ENCODE measurements at places on chromosomes 7 and 10. TPM values are rescaled to one million over a fixed set of nuclear protein-coding genes. Genes with fewer than 3 reads are reported as not detected.

GRCh38 chr7:17946591-17946990 is 6.3 kb upstream of the SNX13 start:
- H3K4me1 ChIP-seq: no peaks in the 10 kb centered on the region
- H3K27ac ChIP-seq: no peak overlapping the region
- H3K27me3 ChIP-seq: no peaks in the 10 kb centered on the region
- H3K36me3 ChIP-seq: no peaks in the 10 kb centered on the region
- no peak overlapping the region for H3K4me3 ChIP-seq

- H3K27me3 ChIP-seq: no peaks in the 10 kb centered on the region
- H3K27ac ChIP-seq: no peak overlapping the region
- DNase-seq: no peak
- H3K4me3 ChIP-seq: no peak overlapping the region
These were observed 42.6 kb downstream of the RSBN1L start for GRCh38 chr7:77738871-77739270.

DNA sequence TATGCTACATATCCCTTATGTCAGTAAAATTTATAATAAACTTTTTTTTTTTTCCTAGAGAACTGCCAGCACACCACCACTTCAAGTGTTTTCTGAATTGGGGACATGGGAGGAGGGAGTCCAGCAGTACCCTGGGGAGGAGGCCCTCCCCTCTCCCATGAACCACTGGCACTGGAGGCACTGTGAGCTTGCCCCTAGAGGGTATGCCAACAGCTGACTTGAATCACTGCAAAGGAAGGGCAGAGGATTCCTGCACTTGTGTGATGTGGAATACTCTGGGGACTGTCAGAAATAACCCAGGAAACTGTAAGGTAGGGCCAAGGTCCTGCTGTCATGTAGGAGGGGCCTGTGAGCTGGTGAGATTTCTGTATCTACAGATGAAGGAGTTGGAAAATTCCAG is 8.5 kb upstream of the ARMS2 start:
- no peak for DNase-seq
- H3K27me3 ChIP-seq: no peaks in the 10 kb centered on the region
- no peak overlapping the region for H3K4me3 ChIP-seq
- no peaks in the 10 kb centered on the region for H3K4me1 ChIP-seq
- no peaks in the 10 kb centered on the region for H3K36me3 ChIP-seq
- no peak overlapping the region for H3K27ac ChIP-seq

DNA sequence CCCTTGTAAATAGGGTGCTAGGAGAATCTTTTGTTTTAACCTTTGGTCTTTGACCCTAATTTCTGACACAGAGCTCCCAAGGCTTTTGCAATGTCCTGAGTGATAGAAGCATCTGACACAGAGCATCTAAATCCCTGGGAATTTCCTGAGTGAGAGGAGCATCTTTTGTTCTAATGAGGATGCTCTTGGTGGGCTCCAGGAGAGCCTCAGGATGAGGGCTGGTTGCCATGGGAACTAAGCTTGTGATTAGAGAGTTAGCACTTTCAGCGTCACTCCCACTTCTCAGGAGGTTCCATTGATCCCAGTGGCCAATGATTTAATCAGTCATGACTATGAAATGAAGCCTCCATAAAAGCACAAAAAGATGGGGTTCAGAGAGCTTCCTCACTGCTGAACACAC is 264.8 kb downstream of the KIF20B start:
- H3K36me3 ChIP-seq: no peaks in the 10 kb centered on the region
- no peak overlapping the region for H3K4me3 ChIP-seq
- no peak overlapping the region for H3K27ac ChIP-seq
- H3K27me3 ChIP-seq: no peaks in the 10 kb centered on the region
- DNase-seq: no peak

DNA sequence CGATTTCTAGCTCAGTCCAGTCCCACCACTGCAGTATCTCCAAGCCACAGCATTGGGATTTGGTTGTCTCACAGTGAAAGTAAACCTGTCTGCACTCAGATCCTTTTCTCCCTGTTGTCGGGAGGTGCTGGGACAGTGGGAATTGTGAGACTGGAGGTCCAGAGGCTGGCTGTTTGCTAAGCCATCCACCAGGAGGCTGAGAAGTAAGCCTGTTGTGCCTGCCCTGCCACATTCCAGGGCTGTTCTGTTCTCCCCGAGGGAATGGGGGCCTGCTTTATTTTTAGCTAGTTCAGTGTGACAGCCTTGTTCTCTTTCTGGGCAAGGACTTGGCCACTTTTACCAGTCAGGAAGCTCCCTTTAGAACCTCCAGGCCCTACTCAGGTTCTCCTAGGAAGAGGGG is 54.9 kb downstream of the HK1 start:
- H3K27me3 ChIP-seq: no peaks in the 10 kb centered on the region
- H3K27ac ChIP-seq: no peak overlapping the region
- no peaks in the 10 kb centered on the region for H3K4me1 ChIP-seq
- H3K4me3 ChIP-seq: no peak overlapping the region
- peak; percentile 7 for DNase-seq
- H3K36me3 ChIP-seq: no peaks in the 10 kb centered on the region

- no peak for DNase-seq
- no peaks in the 10 kb centered on the region for H3K36me3 ChIP-seq
- H3K27me3 ChIP-seq: no peaks in the 10 kb centered on the region
- no peak overlapping the region for H3K4me3 ChIP-seq
- H3K27ac ChIP-seq: no peak overlapping the region
These were observed 255.1 kb upstream of the SP4 start for GRCh38 chr7:21172800-21173199.

Gene PAOX
- total RNA-seq: 53.7 TPM

Gene CDK5
- total RNA-seq: 15.4 TPM

All from Peyer's patch (tissue), 4 donors.